Stimulated activated CD4-positive, alpha-beta T cell treated with anti-CD3 and anti-CD28 coated beads, TNF-alpha, amount 100 ng/mL, for 4 hours (primary cell): ENCODE measurements at places on chromosomes 2 and 18.
A peak's percentile ranks its signal among the peaks of the same experiment; 100 is the strongest.

DNA sequence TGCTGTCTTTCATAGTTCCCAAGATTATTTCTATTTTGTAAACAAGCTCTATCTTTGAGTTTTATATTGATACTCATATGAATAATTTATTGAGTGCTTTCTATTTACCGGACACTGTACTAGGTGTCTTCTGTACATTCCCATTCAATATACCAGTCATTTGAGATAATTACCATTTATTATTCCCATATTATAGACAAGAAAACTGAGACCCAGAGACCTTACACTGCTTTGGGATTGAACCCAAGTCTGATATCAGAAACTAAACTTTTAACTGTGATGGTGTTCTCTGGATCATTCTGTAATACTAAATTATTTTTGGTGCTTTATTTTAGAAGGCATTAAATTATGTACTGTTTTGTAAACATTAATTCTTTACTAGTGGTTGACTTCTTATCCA is 17.3 kb downstream of the SPOPL start:
- DNase-seq = no peak

- DNase-seq = no peak
Observed at GRCh38 chr18:46250812-46251173, 146.6 kb downstream of the HAUS1 start.

DNA sequence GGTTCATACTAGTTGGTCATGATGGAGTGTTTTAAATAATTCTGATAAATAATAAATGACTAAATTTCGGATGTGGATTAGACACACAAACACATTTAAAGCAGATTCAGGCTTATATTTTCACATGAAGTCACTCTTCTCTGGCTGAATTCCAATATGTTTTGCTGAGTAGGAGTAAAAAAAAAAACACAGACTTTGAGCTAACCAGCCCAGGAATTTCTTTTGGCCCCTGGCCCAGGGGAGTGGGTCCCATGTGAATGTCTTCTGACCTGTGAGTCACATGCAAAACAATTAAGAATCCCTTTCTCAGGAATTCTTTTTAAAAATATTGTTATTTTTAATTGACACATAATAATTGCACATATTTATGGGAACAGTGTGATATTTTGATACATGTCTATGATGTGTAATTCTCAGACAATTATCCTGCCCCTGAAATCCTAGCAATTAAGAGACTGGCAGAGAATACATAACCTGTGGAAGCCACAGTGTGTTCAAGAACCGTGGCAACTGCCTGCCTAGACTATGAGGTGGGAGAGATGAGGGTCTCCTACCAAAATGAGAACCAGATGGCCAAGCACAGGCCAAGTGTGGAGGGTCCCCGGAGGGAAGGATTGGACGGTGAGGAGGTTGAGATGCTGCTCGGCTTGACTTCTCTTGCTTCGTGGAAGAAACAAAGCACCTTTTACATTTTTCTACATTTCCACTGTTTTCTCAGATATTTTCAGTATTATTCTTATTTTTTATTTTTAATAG is 236.4 kb downstream of the PIEZO2 start:
- DNase-seq = no peak

DNA sequence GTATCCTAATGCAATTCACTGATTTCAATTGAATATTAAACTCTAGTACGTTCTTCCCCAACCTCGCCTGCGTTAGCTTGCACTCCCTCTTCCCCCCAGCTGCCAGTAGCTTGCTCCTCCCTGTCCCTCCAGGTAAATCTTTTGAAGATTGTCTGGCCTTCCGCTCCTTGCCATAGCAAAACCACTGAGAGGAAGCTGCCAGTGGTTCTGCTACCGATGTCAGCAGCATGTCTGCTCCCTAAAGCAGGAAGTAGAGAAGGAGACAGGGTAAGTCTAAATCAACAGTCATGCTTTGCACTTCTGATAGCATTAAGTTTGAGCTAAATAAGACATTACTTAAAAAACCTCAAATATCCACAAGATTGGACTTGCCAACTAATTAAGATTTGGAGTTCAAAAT is 89.1 kb downstream of the SCN2A start:
- no peak for DNase-seq

GRCh38 chr2:182715121-182715891 is 751 bp upstream of the DNAJC10 start:
- DNase-seq = no peak

DNA sequence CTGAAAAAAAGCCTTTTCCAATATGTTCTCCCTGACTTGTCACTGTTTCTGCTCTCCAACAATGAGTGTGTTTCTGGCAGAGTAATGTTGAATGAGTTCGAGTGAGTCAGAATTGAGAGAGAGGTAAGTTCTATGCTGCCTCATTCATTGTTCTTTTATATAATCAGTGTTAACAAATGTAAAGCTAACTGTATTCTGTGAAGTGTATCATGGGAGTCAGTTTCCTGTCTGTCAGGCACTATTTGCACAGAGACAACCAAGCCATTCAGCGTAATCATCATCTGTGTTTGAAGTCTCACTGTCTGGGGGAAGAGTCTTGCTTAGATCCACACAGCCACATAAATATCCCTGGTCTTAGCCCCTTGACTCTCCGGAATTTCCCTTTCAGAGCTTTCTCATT is 22.0 kb upstream of the UPP2 start:
- DNase-seq = no peak

GRCh38 chr2:161425728-161426454 is 9.8 kb downstream of the TBR1 start:
- DNase-seq = no peak

- no peak for DNase-seq
Observed at GRCh38 chr2:45006041-45006941, 3.0 kb downstream of the SIX2 start.

GRCh38 chr2:227164763-227165291 is 403 bp downstream of the COL4A3 start:
- DNase-seq = peak; percentile 0
